ENCODE measurements at places on chromosomes 5 and 9.

- no peak for DNase-seq
Measured at GRCh38 chr5:176630681-176631222, 277 bp downstream of the EIF4E1B start.

DNA sequence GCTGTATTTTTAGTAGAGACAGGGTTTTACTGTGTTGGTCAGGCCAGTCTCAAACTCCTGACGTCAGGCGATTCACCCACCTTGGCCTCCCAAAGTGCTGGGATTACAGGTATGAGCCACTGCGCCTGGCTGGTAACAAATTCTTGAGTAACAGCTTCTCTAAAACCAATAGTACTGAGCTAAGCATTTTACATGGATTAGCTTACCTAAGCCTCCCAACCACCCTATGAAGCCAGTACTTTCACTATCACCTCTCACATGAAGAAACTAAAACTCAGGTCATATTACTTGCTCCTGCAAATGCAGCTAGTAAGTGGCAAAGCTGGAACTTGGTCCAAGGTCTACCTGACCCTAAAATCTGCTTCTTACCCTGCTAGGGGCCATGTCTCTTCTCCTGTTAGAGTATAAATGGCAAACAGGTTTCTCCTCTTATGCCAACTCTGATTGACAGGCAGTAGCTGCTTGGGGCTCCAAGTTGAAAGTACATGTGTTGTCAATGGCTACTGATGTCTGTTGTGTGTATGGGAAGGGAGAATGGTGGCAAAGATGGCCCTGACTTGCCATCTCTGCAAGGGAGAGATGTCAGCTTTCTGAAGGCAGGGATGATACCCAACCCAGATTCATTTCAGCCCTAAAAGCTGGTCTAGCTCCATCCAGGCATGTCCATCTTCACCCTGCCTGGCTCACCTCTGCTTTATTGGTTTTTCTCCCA is 4.0 kb downstream of the PHF19 start:
- no peak for DNase-seq

GRCh38 chr5:82692826-82693225 is 384.4 kb downstream of the TMEM167A start:
- DNase-seq = no peak

GRCh38 chr9:116365056-116365471 is 211.5 kb downstream of the PAPPA start:
- no peak for DNase-seq

GRCh38 chr9:84916769-84917168 is 247.2 kb downstream of the NTRK2 start:
- DNase-seq = no peak

GRCh38 chr9:25003686-25004085 is 458.0 kb upstream of the IZUMO3 start:
- DNase-seq = peak; percentile 74

DNA sequence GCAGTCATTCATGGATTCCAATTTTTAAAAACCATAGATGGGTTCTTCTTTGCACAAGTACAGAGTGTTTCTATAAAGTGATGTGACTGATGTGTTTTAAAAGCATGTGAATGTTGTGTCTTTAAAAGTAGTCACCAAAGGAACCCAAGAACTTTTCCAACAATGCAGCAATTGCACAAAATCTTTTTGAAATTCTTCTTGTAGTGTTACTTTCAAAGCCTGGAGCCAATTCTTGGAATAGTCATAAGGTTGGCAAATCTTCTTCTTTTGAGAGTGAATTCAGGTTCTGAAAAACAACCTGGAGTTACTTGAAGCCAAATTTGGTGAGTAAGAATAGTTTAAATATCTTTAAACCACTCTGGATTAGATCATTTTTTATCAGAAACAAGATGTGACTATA is 10.5 kb downstream of the GRAMD2B start:
- no peak for DNase-seq

DNA sequence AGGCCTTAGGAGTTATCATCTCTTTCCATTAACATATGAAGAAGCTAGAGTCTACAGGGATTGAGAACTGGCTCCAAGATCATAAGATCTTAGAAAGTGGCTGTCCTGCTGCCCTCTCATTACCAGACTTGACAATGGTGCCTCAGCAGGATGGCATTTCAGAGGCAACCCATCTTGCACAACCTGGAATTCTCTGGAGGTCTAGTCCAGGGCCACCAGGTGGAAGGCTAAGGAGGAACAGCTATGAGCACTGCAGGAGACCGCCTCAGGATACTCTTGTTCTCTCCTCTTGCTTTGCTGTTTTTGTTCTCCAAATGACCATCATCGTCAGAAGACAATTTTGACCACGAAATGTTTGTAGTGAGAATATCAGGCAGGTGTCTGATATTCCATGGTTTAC is 322.6 kb downstream of the FBXL17 start:
- no peak for DNase-seq

DNA sequence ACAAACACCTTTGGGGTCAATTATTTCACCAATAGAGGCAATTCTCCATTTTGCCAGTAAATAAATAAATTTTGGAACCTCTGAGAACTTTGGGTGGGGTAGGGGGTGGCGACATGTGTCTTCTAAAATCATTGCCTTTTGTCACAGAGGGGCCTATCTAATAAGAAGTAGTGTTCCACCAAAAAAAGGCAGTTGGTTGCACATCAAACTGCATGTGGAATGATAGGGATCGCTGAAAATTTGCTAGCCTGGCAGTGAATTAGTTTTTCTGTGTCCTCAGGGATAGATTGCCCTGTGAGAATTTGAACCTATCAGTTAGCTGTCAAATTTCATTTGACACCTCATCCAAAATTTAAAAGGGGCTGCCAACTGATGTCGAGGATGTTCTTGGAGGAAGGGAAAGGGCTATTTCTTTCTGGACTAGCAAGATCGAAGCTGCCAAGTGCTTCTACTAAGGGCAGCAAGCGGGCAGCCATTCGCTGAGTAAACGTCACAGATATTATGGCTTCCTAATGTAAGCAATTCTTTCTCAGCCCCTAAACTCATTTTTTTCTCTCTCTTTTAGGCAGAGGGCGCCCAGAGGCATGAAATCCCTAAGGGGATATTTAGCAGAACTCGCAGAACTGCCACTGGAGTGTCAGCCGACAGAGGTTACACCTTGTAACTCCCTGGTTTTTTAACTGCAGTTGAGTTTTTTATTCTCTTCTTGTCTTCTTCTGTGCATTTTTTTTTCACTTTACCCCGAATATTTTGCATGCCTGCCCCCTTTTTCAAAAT is 2208.1 kb upstream of the WWC1 start:
- DNase-seq = no peak

- DNase-seq = no peak
Measured at GRCh38 chr5:107010060-107010459, 660.7 kb downstream of the EFNA5 start.

DNA sequence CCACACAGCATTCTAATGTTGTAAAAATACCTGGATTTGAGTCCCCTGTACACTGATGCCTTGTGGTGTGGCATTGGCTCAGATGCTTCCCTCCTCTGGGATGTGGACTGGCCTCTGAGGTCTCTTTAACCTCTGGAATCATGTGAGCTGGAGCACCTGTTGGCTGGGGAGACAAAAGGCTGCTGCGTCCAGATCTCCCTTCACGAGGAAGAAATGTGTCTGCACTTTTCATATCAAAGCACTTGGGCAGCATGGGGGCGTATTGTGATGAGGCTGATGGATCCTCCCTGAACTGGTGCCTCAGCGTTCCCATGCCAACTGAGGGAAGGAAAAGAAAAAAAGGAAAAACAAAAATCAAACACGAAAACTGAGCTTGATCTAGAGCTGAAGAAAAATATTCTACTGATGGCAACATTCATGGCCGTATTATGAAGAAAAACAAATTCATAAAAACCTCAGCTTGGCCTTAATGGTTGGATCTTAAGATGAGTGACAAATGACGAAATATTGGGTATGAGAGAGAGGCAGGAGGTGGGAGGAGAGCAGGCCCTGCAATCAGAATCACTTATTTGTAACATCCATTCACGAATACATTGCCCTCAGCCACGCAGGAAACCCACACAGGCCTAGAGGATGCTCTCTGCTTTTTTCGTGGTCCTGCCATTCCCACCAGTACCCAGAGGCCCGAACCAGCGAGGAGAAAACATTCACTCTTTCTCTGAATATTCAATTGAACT is 26.2 kb downstream of the GRIA1 start:
- DNase-seq = peak; percentile 15

DNA sequence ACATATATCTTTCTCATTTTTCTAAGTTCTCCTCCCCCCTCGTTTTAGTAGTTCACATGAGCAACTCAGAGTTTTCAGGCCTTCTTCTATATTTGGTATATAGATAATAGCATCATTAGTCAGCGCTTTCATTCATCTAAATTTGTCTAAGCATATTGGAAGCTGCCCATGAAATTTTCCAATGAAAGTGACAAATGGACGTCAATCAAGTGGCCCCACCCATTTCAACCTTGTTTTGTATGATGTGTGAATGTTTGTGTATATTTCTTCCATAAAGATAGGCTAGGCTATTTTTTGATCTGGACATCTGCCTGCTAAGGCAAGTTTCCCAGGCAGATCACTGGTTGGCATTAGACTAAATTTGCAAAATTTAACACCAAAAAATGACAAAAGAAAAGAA is 104.0 kb upstream of the SSBP2 start:
- no peak for DNase-seq

GRCh38 chr5:81301271-81302015 is at the start of gene ZCCHC9:
Gene ZCCHC9 (plus strand): TSS chr5:81301587. CDS start chr5:81304758, 3,171 bp downstream.
- peak; percentile 92 for DNase-seq

- no peak for DNase-seq
Measured at GRCh38 chr5:77590347-77590746, 48.2 kb downstream of the OTP start.

GRCh38 chr9:250625-251024 is 36.0 kb downstream of the DOCK8 start:
- DNase-seq = no peak

DNA sequence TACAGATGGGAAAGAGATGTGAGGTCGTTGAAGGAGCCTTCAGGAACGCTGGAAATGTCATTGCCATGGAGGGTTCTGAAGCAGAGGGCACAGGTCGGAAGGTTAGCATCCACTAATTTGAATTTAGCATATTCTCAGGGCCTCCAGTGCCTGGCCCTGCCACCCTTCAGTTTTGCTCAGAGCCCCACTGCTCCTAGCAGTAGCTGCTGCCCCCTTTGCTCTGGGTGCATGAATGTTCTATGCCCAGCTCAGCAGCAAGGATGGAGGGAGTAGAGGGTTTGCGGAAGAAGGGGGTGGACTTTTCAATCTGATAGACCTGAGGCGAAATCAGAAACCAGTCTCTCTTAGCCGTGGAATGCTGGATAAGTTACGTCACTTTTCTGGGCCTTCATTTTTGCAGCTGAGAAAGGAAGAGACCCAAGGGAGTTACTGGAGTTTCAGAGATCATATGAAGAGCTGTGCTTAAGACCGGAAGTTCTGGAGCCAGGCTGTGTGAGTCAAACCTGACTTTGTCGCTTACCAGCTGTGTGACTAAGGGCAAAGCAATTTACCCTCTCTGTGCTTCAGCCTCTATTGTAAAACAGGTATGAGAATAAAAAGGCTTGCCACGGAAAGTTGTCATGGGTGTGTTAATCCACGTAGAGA is 133.2 kb upstream of the PANK3 start:
- DNase-seq = no peak

GRCh38 chr5:140628711-140629110 is 4.3 kb downstream of the CD14 start:
- no peak for DNase-seq

GRCh38 chr9:100729336-100729895 is 151.5 kb downstream of the CAVIN4 start:
- DNase-seq = no peak

DNA sequence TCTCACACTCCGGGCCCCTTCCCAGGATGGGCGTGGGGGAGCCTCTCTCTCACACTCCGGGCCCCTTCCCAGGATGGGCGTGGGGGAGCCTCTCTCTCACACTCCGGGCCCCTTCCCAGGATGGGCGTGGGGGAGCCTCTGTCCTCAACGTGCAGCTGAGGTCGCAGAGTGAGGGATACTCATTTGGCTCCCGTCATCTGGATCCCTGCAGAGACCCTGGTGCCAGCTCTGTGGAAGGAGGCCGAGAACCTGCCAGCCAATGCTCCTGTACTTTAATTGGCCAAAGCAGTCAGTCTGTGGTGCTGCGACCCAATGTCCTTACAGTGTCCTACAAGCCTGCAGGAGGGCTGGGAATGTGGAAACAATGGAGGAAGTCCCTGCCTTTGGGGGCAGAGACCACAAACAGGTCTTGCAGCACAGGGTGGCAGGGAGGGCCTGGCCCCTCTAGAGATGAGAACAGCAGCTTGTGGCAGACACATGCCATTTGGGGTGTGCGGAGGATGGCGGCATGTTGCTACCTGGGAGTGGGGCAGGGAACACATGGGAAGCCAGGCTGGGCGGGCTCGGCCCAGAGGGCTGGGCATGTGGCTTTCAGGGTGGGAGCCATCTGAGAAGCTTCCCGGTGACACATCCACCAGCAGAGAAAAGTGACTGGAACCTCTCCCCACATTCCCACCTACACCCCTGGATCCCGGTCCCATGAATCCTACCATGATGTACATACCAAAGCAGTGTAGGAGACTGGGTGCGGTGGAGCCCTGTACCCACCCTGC is 13.6 kb upstream of the MRNIP start:
- no peak for DNase-seq

DNA sequence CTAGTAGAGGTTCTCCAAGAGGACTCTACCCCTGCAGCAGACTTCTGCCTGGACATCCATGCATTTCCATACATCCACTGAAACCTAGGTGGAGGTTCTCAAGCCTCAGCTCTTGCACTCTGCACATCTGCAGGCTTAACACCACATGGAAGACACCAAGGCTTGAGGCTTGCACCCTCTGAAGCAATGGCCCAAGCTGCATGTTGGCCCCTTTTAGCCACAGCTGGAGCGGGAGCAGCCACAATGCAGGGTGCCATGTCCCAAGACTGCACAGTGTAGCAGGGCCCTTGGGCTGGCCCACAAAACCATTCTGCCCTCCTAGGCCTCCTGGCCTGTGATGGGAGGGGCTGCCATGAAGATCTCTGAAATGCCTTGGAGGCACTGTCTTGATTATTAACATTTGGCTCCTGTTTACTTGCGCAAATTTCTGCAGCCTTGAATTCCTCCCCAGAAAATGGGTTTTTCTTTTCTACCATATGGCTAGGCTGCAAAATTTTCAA is 123.2 kb upstream of the VCAN start:
- DNase-seq = no peak

GRCh38 chr9:81431641-81432040 is 257.7 kb downstream of the TLE1 start:
- DNase-seq = no peak
